ENCODE measurements at places on chromosomes 11 and 22.

GRCh38 chr11:103928040-103928801 lies 108.2 kb upstream of the DDI1 start:
- no peak for DNase-seq

DNA sequence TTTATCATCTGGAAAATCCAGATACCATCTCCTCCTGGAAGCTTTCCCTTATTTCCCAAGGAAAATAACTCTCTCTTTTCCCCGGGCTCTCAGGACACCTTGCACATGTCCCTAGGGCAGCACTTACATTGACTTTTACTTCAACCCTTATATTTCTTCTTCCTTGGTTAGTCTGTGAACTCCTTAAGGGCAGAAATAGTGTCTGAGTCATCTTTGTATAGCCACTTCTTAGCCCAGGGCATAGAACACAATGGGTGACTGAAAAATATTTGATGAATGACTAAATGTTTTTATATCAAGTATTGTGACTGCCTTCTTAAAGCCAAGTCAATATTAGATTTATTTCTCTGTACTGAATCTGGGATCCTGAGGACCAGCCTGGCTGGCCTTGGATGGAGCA lies 45.4 kb upstream of the MYOD1 start:
- no peak for DNase-seq

GRCh38 chr11:204587-205109 lies 2.6 kb downstream of the BET1L start:
- DNase-seq = no peak

DNA sequence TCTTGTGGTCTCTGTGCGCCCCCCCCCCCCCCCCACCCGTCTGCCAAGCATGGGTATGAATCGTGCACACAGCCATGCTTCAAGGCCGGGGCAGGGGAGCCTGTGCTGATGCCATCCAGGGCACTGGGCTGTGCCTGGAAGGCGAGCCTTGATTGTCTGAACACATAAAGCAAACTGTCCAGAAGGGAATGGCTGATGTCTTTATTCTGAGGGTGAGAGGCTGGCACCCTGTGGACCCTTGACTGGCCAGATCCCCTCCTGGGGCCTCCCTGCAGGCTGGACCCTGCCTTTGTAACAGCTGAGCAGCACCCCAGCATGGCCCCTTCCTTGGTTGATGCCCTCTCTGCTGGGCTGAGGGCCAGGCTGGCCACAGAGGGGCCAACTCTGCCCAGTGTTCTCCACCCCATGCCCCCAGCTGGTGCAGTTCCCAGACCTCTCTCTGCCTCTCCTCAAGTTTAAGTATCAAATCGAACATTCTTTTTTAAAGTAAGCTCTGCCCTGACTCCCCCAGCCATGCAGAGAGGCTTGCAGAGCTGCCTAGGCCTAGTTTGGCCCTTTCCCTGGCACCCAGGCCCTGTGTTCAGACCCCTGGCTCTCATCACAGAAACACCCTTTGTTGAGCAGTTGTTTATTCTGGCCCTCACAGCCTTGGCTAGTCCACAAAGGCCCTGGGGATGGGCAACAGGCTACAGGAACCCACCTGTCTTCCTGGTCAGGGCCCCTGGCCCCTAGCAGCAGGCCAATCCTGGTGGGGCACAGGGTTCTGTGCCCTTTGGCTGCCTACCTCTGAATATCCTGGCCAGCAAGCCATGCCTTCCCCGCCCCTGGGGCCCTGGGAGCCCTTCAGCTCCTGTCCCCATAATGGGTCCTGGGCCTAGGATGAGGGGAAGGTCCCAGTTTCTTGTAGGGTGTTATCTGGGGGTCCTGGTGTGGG lies 3.9 kb upstream of the RANBP1 start:
- no peak for DNase-seq

- no peak for DNase-seq
Observed at GRCh38 chr11:94241896-94242295, 62.5 kb upstream of the IZUMO1R start.

GRCh38 chr22:48851933-48852549 lies 975.6 kb downstream of the BRD1 start:
- DNase-seq = no peak

GRCh38 chr11:44466531-44467205 lies 98.8 kb upstream of the CD82 start:
- no peak for DNase-seq

DNA sequence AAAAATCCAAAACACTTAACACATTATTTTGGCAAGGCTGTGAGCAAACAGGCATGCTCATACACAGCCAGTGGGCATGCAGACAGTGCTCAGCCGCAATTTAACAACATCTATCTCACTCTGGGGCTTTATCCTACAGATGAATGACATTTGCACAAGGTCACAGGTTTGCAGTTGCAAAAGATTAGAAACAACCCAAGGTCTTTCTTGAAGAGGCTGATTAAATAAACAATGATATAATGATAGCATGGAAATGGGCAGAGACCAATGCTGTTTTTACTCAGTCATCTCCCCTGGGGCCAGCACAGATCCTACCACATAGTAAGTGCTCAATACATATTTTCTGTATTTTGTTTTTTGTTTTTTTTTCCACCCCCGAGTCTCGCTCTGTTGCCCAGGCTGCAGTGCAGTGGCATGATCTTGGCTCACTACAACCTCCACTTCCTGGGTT lies 9.4 kb downstream of the A4GALT start:
- no peak for DNase-seq

DNA sequence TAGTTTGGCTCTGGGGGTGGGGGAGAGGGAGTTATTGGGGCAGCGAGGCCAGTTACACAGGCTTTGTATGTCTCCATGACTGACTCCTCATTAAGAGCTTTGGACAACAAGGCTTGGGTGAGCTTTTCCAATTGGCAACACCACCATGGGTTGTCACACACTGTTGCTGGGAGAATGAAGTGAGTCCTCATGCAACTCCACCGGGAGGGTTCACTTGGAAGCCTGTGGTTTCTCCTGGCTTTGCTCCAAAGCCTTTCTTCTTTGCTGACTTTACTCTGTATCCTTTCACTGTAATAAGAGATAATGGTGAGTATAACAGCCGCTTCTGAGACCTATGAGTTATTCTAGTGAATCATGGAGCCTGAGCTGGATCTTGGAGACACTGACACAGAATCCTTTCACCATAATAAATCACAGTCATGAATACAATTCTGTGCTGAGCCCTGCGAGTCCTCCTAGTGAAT lies 24.9 kb downstream of the EIF3F start:
- no peak for DNase-seq

- no peak for DNase-seq
Observed at GRCh38 chr22:33101550-33101949, 43.4 kb upstream of the SYN3 start.

GRCh38 chr22:38867124-38867455 lies 4.9 kb downstream of the CBX6 start:
- no peak for DNase-seq

DNA sequence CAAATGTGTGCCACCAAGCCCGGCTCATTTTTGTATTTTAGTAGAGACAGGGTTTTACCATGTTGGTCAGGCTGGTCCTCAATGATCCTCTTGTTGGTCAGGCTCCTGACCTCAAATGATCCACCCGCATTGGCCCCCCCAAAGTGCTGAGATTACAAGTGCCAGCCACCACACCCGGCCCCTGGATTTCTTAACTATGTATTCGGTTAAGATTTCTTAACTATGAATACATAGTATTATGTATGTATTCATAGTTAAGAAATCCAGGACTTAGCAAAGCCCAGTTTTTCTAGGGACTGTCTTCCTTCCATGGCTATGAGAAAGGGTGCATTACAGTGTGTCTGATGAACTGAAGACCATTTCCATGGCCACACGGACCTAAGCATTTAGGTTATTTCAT lies 1.7 kb downstream of the C11orf91 start:
- no peak for DNase-seq
